IMR-90 (cell line): ENCODE measurements at places on chromosomes 5 and 9. TPM values are rescaled to one million over a fixed set of nuclear protein-coding genes. Genes with fewer than 3 reads are reported as not detected.

The GOLGA2 gene
- polyA plus RNA-seq: 124 and 146 TPM in 2 replicates

DNA sequence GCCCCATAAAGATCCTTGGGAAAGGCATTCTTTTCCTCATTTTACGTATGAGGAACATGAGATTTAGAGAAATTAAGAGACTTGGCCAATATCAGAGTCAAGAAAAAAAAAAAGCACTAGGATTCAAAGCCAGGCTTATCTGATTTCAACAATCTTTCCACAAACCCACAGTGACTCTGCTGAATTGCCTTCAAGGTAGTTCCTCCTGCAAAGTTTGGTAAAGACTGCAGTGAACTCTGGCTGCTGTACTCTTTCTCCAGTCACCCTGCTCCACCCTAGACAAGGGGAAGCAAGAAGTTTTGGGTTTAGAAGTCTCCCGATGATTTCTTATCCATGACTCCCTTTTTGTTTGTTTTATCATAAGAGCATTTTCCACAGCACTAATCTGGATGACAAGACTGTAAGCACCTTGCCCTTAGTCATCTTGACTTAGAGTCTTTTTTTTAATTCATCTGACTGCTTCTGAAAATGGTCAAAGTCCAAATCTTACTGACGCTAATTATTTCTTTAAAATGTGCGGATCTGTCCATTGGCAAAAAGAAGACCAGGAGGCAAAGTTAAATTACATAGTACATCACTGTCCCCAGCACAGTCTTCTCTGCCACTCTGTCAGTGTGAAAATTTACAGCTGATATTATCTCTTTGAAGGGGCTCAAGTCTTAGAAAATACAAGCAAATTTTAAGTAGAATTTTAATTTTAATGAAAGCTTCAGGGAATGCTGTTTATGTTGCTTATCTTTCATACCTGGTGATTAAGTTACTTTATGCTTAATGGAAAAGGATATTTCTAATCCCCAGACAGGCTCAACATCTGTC, 180.1 kb downstream of the TTLL11 start:
- peak; percentile 44 for DNase-seq
- H3K4me3 ChIP-seq: no peak overlapping the region
- H3K4me1 ChIP-seq: peaks cover 4% of the 10 kb centered on the region
- no peak overlapping the region for H3K27ac ChIP-seq

DNA sequence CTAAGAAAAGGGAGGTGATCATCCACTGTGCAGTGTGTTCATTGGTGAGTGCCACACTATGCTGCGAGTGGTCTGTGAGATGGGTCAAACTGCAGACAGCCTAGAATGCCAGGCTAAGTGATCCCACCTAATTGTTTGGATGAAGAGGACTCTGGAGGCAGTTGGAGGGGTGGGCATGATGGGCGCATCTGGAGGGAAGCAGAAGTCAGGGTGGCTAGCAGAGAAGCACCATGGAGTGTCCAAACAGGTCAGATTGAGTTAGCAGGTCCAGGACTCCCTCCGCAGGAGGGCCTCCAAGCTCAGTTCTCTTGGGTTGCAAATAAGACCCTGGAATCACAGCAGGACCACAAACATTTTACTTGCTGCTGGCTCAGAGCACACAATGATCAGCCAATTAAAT, 19.9 kb upstream of the ANGPTL2 start:
- peaks cover 2% of the 10 kb centered on the region; the same call in 1 of the 2 replicates for H3K4me1 ChIP-seq
- H3K27ac ChIP-seq: no peak overlapping the region
- H3K4me3 ChIP-seq: no peak overlapping the region
- H3K36me3 ChIP-seq: no peaks in the 10 kb centered on the region

The SAXO1 gene
- not detected in 2 replicates for polyA plus RNA-seq

DNA sequence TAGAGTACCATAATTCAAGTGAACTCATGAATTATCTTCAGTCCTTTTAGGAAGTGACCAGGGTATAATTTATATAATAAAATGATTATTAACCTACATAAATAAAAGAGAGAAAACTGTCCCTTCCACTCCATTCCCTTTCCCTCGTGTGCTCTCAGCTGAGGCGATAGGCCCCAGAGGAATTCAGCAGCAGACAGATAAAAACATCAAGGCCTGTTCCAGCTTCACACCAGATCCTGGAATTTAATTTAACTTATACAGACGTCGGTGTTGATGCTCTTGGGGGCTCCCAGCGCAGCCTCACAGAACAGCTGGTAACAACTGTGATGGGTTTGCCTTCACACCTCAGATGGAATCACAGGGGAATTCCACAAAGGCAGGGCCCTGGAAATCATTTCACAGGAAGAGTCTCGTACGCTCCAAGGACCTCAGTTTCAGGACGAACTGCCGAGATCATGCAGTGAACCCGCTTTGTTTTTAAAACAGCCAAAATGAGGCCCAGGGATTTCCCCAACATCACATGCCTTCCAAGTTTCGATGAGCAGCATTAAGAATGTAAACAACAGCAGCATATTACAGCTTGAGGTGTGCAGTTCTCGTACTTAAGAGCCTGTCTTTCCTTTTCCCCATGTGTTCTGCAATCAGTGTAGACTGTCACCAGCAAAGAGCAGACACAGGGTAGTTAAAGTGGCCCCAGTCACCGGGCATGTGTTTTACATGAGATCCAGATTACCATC, 73.6 kb upstream of the ALDH1B1 start:
- H3K36me3 ChIP-seq: no peaks in the 10 kb centered on the region
- DNase-seq: peak; percentile 72
- no peaks in the 10 kb centered on the region for H3K4me1 ChIP-seq
- H3K27me3 ChIP-seq: peaks cover 26% of the 10 kb centered on the region

- DNase-seq: peak; percentile 25
- no peak overlapping the region for H3K4me3 ChIP-seq
- no peaks in the 10 kb centered on the region for H3K36me3 ChIP-seq
These were observed 5.9 kb upstream of the MELK start for GRCh38 chr9:36566813-36567221.

GRCh38 chr5:131081913-131082488, 83.1 kb downstream of the HINT1 start:
- no peaks in the 10 kb centered on the region for H3K4me1 ChIP-seq
- H3K4me3 ChIP-seq: no peak overlapping the region
- DNase-seq: no peak
- H3K27me3 ChIP-seq: no peaks in the 10 kb centered on the region
- no peaks in the 10 kb centered on the region for H3K36me3 ChIP-seq

The GNPDA1 gene
- 19.6 and 23.1 TPM in 2 replicates for polyA plus RNA-seq

- H3K4me3 ChIP-seq: no peak overlapping the region
- peak overlapping the region; percentile 91 for H3K27ac ChIP-seq
- no peaks in the 10 kb centered on the region for H3K27me3 ChIP-seq
- peak; percentile 92 for DNase-seq
- H3K4me1 ChIP-seq: peaks cover 39% of the 10 kb centered on the region
- no peaks in the 10 kb centered on the region for H3K36me3 ChIP-seq
These were observed 156.3 kb upstream of the IER5L start for GRCh38 chr9:129334105-129334935.

- H3K27ac ChIP-seq: peak overlapping the region; percentile 100
- H3K27me3 ChIP-seq: no peaks in the 10 kb centered on the region
- H3K36me3 ChIP-seq: peaks cover 20% of the 10 kb centered on the region
- H3K4me3 ChIP-seq: peak overlapping the region; percentile 94
- DNase-seq: peak; percentile 84
- peaks cover 19% of the 10 kb centered on the region for H3K4me1 ChIP-seq
These were observed 1.7 kb downstream of the TRIO start for GRCh38 chr5:14144586-14145434.

DNA sequence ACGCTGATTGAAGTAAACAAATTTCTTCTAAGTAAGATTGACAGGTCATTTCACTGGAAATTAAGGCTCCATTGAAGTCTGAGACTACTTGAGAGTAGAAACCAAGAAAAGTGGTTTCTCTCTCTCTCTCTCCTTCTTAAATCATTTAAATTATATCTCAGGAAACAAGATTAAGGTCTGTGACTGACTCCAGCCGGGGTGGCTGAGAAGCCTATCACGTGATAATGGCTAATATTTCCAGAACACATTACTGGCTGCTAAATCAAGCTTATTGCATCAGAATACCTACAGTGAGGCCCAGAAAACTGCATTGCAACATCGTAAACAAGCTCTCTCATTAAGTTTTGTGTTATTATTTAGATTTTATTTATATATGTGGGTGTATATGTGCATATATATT, 88.4 kb downstream of the PTCD2 start:
- H3K27ac ChIP-seq: no peak overlapping the region
- peaks cover 7% of the 10 kb centered on the region for H3K4me1 ChIP-seq
- no peaks in the 10 kb centered on the region for H3K27me3 ChIP-seq
- H3K4me3 ChIP-seq: no peak overlapping the region

The ZNF484 gene
- polyA plus RNA-seq: 1.0 and 1.4 TPM in 2 replicates
